ENCODE measurements at places on chromosomes 2 and 18.
A peak's percentile ranks its signal among the peaks of the same experiment; 100 is the strongest.

DNA sequence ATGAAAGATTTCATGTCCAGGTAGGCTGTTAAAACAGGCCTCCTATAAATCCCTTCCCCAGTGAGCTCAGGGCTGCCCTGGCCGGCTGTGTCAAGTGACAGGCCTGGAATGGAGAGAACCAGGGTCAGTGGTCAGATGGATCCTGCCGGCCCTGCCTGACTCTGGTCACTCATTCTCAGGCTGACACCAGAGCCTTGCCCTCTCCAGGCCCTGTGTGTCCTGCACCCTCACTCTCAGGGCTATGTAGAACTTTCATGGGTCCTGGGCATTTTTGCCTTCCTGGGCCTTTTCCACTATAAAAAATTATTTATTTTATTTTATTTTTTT lies 82.0 kb upstream of the RGPD5 start:
- DNase-seq, result no peak

GRCh38 chr2:28526527-28527132 lies 30.8 kb downstream of the PLB1 start:
- no peak for DNase-seq

DNA sequence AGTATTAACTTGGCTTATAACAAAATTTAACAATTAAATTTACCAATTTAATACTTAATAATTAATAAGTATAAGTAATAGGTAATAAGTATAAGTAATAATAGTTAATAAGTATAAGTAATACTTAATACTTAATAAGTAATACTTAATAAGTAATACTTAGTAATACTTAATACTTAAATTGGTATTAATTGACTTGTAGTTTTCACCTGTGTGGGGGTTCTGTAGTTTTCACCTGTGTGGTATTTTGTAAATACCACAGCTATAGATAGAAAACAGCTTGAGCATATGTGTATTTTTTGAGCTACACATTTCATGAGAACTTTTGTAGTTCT lies 55.4 kb downstream of the MAPRE2 start:
- DNase-seq, result no peak

DNA sequence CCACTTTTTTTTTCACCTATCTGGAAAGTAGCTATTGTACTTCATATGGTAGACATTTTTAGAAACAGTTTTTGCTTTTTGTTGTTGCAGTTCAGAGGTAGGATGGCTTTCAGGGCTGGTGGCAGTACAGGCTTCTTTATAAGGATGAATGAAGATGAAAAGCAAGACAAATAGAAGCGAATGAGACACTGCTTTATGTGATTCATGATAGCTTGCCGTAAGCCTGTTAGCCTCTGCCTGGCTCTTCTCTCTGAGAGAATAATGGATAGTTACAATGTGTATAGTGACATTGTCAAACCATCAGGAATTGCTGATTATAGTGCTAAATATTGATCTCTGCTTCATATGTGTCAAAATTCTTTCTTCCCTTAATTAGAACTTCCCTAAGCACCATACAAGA lies 173.7 kb downstream of the NR4A2 start:
- no peak for DNase-seq

- DNase-seq, result no peak
Observed at GRCh38 chr2:222861411-222862105, 722 bp downstream of the ACSL3 start.

- DNase-seq, result no peak
Observed at GRCh38 chr2:12778369-12778768, 61.6 kb downstream of the TRIB2 start.

- no peak for DNase-seq
Observed at GRCh38 chr2:239459606-239460005, 58.8 kb upstream of the HDAC4 start.

- no peak for DNase-seq
Observed at GRCh38 chr2:42568401-42569115, at the start of gene MTA3. Gene MTA3, plus strand, starts transcription at chr2:42568632. Its CDS starts 114 bp downstream, at chr2:42568746.

DNA sequence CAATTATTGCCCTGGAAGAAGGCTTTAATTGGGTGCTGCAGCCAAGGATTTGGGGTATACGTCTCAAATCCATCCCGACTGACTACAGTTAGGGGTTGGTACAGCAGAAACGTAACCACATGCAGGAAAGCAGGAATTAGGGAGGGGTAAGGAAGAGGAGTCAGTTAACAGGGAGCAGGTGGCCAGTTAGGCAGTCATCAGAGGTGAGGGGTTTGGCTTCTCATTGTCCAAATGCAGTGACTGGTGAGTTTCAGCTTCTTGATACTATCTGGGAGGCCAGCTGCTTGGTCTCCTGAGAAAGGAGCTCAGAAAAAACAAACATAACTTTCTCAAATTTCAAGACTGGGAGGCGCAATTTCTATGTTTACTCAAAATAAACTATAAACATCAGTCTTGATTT lies 38.8 kb upstream of the UBE2F start:
- DNase-seq, result no peak

- no peak for DNase-seq
Observed at GRCh38 chr2:195596840-195597239, 60.2 kb upstream of the SLC39A10 start.

DNA sequence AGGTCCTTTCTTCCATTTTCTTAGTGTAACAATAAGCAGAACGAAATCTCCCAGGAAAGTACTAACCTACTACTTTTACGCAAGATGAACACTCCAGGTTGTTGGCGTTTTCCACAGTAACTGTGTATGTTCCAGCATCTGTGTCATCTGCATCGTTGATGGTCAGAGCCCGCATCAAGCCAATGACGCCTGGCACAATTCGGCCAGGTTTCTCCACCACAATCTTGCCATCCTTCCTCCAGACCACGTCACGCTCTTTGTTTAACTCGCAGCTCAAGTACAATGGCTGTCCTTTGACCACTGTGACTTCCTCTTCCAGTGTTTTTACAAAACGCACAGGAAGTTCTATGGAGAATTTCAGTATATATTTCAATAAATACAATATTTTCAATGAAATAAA lies 155.6 kb downstream of the PLEKHA3 start:
- DNase-seq, result no peak

DNA sequence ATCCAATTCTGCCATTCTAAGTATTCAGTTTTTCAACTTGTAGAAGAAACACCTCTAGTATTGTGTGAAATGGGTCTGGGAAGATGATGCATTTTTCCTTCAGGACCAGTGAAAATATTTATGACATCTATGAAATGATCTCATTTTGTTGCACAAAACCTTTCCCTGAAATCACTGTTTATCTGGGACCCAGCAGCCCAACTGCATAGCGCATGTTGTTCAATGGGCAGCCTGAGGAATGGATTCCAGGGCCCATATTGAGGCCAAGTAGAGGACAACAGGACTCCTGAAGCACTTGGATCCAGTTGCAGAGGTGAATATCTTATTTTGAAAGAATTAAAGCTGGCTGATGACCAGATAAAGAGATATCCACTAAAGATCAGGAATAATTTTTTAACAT lies 7.3 kb downstream of the RBMS1 start:
- DNase-seq, result no peak

GRCh38 chr2:191155608-191156071 lies 4.8 kb upstream of the STAT4 start:
- peak; percentile 44 for DNase-seq
